ENCODE measurements at places on chromosomes 16 and 17.

GRCh38 chr17:6666557-6666956 is 15.0 kb downstream of the C17orf100 start:
- no peaks in the 10 kb centered on the region for H3K27me3 ChIP-seq
- DNase-seq, result no peak
- no peak overlapping the region for H3K4me3 ChIP-seq
- H3K36me3 ChIP-seq, result no peaks in the 10 kb centered on the region
- peaks cover 3% of the 10 kb centered on the region for H3K4me1 ChIP-seq
- H3K27ac ChIP-seq, result no peak overlapping the region

DNA sequence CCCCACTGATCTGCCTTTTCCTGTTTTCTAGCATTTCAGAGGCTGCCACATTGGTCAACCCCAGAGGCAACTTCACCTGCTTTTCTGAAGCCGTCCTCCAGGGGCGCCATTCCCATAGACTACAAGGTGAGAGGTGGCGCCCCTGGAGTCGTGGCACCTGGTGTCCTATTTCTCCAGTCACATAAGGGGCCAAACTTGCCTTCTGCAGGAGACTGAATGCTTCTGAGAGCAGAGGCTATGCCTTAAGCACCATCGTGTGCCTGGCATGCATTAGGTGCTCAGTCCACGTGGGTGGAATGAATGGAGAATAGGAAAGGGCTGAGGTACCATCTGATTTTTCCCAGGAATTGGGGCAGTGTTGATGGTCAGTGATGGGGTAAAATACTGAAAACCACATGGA is 164.8 kb downstream of the HAPSTR1 start:
- H3K4me3 ChIP-seq, result no peak overlapping the region
- no peak for DNase-seq
- H3K27ac ChIP-seq, result no peak overlapping the region

- peak overlapping the region; percentile 88 for H3K27ac ChIP-seq
- DNase-seq, result no peak
- H3K27me3 ChIP-seq, result no peaks in the 10 kb centered on the region
- H3K4me1 ChIP-seq, result peaks cover 84% of the 10 kb centered on the region
These were observed 7.4 kb downstream of the LASP1 start for GRCh38 chr17:38877130-38877851.

GRCh38 chr16:87550495-87550961 is 51.8 kb upstream of the JPH3 start:
- peaks cover 7% of the 10 kb centered on the region for H3K4me1 ChIP-seq
- H3K4me3 ChIP-seq, result no peak overlapping the region
- peaks cover 39% of the 10 kb centered on the region for H3K27me3 ChIP-seq
- no peaks in the 10 kb centered on the region for H3K36me3 ChIP-seq
- peak; percentile 58 for DNase-seq
- H3K27ac ChIP-seq, result no peak overlapping the region

- peaks cover 27% of the 10 kb centered on the region for H3K4me1 ChIP-seq
- no peak overlapping the region for H3K27ac ChIP-seq
These were observed 4.1 kb downstream of the HS3ST3B1 start for GRCh38 chr17:14304773-14305517.

GRCh38 chr16:74035816-74036215 is 260.8 kb upstream of the PSMD7 start:
- DNase-seq, result no peak
- H3K4me3 ChIP-seq, result no peak overlapping the region
- H3K27me3 ChIP-seq, result no peaks in the 10 kb centered on the region
- no peaks in the 10 kb centered on the region for H3K4me1 ChIP-seq
- H3K36me3 ChIP-seq, result no peaks in the 10 kb centered on the region
- no peak overlapping the region for H3K27ac ChIP-seq

GRCh38 chr17:35531160-35531559 is 6.3 kb downstream of the SLFN12L start:
- peaks cover 45% of the 10 kb centered on the region for H3K4me1 ChIP-seq
- H3K4me3 ChIP-seq, result peak overlapping the region; percentile 85
- H3K36me3 ChIP-seq, result peaks cover 50% of the 10 kb centered on the region
- H3K27me3 ChIP-seq, result no peaks in the 10 kb centered on the region
- peak overlapping the region; percentile 97 for H3K27ac ChIP-seq

GRCh38 chr17:58918884-58919283 is 163.2 kb downstream of the PPM1E start:
- no peak overlapping the region for H3K4me3 ChIP-seq
- no peaks in the 10 kb centered on the region for H3K27me3 ChIP-seq
- no peaks in the 10 kb centered on the region for H3K4me1 ChIP-seq
- no peak for DNase-seq
- no peaks in the 10 kb centered on the region for H3K36me3 ChIP-seq
- H3K27ac ChIP-seq, result no peak overlapping the region

DNA sequence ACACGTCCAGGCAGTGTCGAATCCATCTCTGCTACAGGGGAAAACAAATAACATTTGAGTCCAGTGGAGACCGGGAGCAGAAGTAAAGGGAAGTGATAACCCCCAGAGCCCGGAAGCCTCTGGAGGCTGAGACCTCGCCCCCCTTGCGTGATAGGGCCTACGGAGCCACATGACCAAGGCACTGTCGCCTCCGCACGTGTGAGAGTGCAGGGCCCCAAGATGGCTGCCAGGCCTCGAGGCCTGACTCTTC is 7.2 kb upstream of the CD68 start:
- peaks cover 66% of the 10 kb centered on the region for H3K36me3 ChIP-seq
- H3K27ac ChIP-seq, result peak overlapping the region; percentile 100
- peaks cover 30% of the 10 kb centered on the region for H3K4me1 ChIP-seq
- no peaks in the 10 kb centered on the region for H3K27me3 ChIP-seq
- no peak for DNase-seq

DNA sequence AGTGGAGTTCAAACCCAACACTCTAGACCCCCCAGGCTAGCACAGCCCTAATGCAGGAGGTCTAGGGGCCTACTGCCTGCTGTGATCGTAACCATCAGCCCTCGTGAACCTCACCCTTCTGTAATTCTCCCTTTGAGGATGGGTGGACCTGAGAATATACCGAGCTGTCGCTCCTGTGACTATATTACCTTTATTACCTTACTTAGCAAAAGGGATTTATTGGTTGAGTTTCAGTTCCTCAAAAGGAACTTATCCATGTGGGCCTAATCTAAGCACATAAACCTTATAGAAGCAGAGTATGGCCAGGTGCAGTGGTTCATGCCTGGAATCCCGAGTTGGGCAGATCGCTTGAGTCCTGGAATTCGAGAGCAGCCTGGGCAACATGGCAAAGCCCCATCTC is 19.2 kb upstream of the EMP2 start:
- H3K36me3 ChIP-seq, result peaks cover 4% of the 10 kb centered on the region
- peaks cover 32% of the 10 kb centered on the region for H3K27me3 ChIP-seq
- H3K4me1 ChIP-seq, result no peaks in the 10 kb centered on the region

DNA sequence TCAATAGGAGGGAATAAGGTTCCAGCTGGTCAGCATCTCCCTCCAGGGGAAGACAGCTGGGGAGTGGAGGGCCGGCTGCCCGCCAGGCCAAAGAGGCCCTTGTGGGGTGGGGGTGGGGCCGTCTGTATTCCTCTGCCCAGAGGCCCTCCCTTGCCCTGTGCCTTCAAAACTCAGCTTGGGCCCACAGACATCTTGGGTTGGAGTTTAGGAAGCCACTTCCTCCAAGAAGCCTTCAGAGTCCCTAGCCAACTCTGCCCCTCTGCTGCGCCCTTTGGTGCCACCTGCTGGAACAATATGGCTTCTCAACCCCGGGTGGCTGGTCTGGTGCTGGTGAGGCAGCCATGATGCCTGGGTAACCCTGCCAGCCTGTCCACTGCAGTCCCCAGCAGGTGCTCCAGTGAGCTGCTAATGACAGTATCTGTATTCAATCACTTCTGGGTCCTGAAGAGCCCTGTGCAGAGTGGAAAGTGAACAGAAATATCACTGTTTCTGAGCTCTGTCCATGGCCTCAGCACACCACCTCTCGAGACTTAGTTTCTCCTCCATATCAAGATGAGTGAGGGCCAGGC is 16.7 kb downstream of the HSD11B2 start:
- H3K4me1 ChIP-seq, result peaks cover 14% of the 10 kb centered on the region
- H3K27ac ChIP-seq, result peak overlapping the region; percentile 80

DNA sequence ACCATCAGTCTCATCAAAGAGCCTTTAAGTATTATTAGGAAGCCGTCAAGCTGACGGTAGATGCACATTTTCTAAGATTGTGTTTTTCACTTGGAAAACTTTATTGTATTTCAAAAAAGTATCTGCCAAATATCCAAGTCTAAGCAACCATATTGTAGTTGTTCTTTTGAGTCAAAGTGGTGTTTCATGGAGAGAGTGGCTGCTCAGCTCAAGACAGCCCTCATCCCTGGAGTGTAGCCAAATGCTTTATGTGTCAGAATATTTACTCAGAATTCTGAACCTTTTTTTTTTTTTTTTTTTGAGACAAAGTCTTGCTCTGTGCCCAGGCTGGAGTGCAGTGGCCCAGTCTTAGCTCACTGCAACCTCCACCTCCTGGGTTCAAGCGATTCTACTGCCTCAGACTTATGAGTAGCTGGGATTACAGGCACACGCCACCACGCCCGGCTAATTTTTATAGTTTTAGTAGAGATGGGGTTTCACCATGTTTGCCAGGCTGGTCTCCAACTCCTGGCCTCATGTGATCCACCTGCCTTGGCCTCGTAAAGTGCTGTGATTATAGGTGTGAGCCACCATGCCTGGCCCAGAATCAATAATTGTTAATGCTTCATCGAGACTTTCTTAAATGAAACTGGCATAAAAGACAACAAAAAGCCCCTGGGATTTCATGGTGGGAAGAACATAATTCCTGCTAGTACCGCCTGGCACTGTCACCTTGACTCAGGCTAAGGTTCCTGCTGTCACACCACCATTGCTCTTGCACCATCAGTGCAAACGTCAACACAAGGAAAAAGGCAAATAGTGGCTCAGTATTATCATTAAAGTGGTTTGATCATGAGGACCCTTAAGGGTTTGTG is 45.5 kb downstream of the PRKCA start:
- no peak for DNase-seq
- H3K27me3 ChIP-seq, result no peaks in the 10 kb centered on the region
- H3K27ac ChIP-seq, result no peak overlapping the region
- H3K36me3 ChIP-seq, result no peaks in the 10 kb centered on the region

DNA sequence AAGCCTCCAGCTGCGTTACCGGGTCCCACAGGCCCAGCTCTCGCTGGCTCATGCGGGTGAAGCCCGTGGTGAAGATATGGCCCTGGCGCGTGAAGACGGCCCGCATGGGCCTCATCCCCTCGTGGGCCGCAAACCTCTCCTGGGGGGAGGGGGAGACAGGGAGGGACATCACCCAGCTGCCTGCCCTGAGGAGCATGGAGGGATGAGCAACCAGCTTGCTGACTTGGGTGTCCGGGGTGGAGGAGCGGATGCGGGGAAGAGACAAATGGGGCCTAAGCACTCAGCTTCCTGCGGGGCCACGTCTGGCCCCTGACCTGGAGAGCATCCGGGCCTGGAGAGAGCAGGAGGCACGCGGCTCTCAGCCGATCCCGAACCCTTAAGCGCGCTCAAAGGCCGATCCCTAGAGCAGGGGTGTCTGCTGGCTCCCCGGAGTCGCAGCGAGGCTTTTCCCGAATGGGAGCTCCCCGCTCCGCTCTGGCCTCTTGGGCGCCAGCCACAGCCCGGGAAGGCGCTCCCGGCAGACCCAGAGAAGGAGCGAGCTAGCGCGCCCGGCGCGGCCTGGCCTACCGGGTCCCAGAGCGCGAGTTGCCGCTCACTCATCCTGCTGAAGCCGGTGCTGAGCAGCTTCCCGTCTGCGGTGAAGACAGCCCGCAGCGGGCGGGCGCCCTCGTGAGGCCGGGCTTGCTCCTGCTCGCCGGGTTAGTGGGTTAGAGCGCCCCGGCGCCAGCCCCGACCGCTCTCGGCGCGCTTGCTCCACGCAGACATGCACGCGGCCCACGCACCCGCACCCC is 5.0 kb downstream of the CORO6 start:
- H3K36me3 ChIP-seq, result peaks cover 2% of the 10 kb centered on the region
- H3K27me3 ChIP-seq, result no peaks in the 10 kb centered on the region
- H3K4me3 ChIP-seq, result peak overlapping the region; percentile 89
- peak; percentile 90 for DNase-seq
- H3K27ac ChIP-seq, result peak overlapping the region; percentile 76

DNA sequence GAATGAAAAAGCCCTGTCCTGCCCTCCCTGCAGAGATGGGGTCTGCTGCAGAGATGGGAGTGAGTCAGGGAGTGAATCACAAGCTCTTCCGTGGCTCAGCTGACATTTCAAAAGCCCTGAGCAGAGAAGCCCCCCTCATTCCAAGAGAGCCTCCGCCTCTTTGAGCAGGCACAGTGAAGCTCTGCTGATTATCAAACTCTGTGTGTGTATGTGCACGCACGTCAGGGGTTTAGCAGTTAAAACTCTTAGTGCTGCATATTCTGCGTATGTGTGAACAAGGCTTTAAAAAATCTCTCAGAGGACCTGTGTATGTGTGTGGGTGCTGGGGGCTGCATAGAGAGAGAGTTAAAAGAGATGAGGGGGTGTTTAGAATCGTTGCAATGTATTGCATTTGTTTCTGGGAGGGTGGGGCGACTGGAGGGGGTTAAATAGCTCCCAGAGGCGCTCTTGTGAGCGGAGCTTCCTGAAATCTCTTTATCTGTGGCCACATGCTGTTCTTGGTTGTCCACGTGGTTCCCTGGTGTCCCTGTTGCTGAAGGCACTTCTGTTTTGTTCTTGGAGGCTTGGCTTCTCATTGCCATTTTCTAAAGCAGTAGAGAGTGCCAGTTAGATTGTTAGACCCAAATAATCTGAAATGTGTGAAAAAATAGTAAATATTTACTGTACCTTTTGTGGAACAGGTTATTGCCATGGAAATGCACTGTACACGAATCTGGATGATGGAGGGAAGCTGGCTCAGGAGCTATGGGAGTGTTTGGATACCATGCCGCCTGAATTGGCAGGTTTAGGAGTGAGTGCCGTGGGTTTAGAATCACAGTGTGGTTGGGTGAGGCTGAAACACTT is 116.6 kb downstream of the PRKCB start:
- H3K27me3 ChIP-seq, result no peaks in the 10 kb centered on the region
- no peak for DNase-seq
- H3K4me3 ChIP-seq, result peak overlapping the region; percentile 70
- H3K27ac ChIP-seq, result peak overlapping the region; percentile 76

GRCh38 chr17:49987681-49988441 is 7.2 kb downstream of the DLX3 start:
- H3K4me3 ChIP-seq, result no peak overlapping the region
- no peak for DNase-seq
- peaks cover 8% of the 10 kb centered on the region for H3K36me3 ChIP-seq
- peaks cover 4% of the 10 kb centered on the region for H3K4me1 ChIP-seq
- no peak overlapping the region for H3K27ac ChIP-seq
- peaks cover 66% of the 10 kb centered on the region for H3K27me3 ChIP-seq

Data from effector memory CD8-positive, alpha-beta T cell (primary cell).